ENCODE measurements at places on chromosomes 2 and 18.

- DNase-seq: no peak
These were observed 84.7 kb downstream of the LYPD6 start for GRCh38 chr2:149415086-149415485.

- DNase-seq: no peak
These were observed 16.6 kb downstream of the EN1 start for GRCh38 chr2:118830881-118831280.

DNA sequence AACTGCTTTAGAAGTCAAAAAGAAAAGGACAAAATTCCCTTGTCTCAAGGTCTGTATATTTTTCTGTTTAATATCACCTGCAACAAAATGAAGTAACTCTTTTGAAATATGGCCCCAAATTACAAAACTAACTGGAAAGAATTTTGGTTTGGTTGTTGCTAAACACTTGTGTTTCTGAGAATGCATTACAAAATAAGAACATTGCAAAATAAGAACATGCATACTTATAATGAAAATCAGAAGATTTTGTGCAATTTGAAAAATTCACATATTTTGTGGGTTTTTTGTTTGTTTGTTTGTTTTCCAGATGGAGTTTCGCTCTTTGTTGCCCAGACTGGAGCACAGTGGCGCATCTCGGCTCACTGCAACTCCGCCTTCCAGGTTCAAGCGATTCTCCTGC is 21.8 kb downstream of the NDUFB3 start:
- no peak for DNase-seq

DNA sequence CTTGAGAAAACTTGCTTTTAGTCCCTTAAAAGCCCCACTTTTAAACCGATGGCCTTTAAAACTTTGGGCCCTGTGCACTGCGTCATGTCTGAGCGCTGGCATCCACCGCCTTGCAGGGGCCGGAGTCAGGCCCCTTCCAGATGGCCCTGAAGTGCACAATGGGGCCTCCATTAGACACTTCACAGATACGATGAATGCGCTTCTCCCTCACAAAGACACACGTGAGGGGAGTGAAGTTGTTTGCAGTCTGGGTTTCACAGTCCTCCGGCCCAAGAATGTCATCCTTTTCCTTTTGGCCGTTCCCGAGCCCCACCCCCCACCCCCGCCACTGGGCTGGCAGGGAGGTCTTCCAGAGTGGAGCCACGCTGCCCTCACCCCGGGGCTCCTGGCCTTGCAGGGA is 415.1 kb upstream of the SALL3 start:
- DNase-seq: no peak

DNA sequence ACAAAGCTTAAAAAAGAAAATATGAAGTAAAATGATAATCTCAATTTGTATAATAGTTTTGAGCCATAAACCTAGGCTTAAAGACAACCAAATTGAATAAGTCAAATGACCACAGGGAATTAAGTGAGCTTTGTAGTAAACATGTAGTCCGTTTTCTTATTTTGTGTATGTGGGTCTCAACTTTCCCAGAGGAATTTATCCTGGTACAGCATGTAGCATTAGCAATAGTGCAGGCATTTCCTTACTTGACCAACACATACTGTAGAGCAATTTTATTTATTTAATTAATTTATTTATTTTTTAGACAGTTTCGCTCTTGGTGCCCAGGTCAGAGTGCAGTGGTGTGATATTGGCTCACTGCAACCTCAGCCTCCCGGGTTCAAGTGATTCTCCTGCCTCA is 37.5 kb upstream of the MTCL1 start:
- DNase-seq: no peak

- no peak for DNase-seq
These were observed 3.7 kb upstream of the CRIM1 start for GRCh38 chr2:36351736-36352349.

DNA sequence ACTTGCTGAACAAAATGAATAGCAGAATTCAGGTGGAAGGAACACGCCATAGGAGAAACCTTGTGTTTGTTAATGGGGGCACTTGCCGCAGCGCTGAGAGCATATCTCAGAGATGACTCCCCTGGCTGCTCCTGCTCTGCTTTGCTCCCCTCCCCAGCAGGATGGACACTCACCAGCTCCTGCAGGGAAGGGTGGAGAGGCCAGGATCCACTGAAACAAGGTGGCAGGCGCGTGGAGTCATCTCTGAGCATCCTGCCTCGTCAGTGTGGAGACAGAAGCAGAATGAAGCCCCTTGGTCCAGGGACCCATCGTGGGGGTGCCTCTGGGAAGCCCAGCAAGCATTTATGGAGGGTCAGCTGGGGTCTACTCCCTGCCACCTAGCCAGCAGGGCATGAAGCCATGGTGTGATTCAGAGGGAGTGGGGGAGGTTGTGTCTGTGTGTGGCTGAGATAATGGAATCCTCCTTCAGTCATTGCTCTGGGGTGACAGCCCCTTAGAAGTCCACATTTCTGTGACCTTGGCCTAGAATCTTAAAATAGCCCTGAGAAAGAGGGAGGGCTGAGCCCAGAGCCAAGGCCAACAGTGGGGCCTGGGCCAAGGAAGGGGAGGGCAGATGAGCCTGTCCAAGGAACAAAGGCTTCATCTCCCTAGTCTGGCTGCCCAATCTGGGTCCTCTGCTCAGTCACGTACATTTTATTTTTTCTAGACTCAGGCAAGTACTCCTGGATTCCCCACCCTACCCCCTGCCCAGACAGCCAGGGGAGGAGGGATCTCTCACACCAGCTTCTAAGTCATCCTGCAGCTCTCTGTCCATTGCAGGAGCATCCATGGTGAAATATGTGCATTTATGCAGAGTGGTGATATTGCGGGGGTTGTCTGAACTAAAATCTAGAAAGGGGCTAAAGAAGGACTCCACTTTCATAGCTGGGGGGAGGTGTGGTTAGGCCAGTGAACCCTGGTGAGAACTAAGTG is 215.4 kb downstream of the ZBTB7C start:
- no peak for DNase-seq

GRCh38 chr2:40279001-40279400 is 172.9 kb downstream of the SLC8A1 start:
- no peak for DNase-seq

DNA sequence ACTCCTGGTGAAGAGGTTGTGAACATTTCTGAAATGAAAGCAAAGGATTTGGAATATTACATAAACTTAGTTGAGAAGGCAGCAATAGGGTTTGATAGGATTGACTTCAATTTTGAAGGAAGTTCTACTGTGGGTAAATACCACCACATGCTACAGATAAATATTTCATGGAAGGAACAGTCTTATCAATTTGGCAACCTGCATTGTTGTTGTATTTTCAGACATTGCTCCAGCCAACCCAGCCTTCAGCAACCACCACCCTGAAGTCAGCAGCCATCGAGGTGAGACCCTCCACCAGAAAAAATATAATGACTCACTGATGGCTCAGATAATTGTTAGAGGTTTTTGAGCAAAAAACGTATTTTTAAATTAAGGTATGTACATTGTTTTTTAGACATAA is 10.0 kb downstream of the RDH14 start:
- DNase-seq: no peak

DNA sequence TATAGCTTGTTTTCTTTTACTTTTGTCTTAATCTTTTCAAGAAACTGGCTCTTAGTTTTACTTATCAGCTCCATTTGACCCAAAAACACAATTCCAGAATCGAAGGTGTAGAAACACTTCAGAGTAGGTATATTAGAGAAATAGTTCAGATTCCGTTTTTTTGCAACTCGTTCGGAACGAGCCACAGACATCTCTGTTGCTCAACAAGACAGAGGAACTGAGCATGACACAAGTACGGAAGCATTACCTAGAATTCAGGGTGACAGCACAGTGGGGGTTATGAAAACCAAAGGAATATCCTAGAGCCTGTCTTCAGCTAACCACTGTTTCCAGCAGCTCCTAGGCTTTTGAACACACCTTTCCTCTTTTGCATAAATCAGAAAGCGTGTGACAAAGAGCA is 5.0 kb downstream of the HRH4 start:
- DNase-seq: no peak

DNA sequence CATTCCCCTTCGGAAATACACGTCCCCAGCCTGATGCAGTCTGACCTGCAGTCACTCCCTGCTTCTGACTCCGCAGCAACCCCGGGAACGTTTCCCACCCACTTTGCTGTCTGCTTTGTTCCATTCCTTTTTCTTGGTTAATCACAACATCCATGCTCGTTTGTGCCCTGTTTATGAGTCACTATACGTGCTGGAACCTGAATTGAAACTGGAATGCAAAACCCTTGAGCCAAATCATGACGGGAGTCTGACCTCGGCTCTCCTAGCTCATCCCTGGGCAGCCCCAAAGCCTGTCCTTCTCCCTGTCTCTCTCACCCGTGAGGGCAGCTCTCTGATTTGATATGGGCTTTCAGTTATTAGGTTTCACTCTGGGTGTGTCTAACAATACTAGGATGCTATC is 57.1 kb upstream of the RNF152 start:
- DNase-seq: no peak

- no peak for DNase-seq
These were observed 51.2 kb upstream of the GLI2 start for GRCh38 chr2:120684289-120685065.

- no peak for DNase-seq
These were observed 28.8 kb downstream of the GLI2 start for GRCh38 chr2:120764492-120764891.

DNA sequence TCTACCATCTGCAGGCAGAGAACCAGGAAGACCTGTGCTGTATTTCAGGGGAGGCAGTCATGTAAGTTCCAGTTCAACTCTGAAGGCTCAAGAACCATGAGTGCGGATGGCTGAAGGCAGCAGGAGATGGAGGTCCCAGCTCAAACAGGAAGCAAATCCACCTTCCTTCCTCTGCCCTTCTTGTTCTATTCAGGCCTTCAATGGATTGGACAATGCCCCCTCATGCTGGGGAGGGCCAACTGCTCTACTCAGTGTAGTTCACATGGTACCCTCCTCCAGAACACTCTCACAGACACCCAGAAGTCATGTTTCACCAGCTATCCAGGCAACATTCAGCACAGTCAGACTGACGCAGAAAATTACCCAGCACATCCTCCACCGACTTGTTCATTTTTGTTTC is 39.1 kb upstream of the RAB31 start:
- no peak for DNase-seq

- DNase-seq: peak; percentile 53
These were observed 95.6 kb downstream of the CAPN13 start for GRCh38 chr2:30711646-30712085.

DNA sequence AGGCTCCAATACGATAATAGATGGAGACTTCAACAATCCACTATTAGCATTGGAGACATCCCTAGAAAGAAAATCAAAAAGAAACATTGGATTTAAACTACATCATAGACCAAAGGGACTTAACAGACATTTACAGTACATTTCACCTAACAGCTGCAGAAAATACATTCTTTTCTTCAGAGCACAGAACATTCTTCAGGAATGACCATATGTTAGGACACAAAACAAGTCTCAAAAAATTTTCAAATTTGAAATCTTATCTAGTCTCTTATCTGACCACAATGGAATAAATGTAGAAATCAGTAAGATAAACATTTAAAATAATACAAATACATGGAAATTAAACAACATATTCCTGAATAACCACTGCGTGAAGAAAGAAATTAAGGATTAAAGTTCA is 68.7 kb downstream of the STRADB start:
- no peak for DNase-seq

- DNase-seq: no peak
These were observed 116.7 kb upstream of the CHST9 start for GRCh38 chr18:27301615-27302378.

DNA sequence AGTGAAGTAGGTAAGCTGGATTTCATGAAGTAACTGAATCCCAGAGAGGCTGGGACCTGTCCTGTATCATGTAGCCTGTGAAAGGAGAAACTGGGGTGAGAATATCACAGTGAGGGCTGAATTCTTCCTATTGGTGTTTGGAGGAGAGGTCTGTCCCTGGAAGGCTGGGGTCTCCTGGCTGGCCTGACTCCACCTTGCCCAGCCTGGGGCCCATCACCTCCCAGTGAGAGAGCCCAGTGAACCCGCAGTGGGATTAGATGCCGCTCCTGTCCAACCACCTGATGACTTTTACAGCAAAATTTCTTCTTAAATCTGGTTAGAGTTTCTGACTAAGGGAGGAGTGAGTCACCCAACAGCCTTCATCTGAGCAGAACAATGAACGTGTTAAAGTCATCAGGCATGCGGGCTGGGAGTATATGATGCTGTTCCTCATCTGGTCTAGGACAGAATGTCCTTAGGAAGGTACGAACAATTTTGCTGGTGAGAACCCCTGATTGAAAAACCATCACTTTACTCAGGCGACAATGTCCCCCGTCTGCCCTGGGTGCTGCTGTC is 152.9 kb downstream of the LPIN1 start:
- DNase-seq: no peak

DNA sequence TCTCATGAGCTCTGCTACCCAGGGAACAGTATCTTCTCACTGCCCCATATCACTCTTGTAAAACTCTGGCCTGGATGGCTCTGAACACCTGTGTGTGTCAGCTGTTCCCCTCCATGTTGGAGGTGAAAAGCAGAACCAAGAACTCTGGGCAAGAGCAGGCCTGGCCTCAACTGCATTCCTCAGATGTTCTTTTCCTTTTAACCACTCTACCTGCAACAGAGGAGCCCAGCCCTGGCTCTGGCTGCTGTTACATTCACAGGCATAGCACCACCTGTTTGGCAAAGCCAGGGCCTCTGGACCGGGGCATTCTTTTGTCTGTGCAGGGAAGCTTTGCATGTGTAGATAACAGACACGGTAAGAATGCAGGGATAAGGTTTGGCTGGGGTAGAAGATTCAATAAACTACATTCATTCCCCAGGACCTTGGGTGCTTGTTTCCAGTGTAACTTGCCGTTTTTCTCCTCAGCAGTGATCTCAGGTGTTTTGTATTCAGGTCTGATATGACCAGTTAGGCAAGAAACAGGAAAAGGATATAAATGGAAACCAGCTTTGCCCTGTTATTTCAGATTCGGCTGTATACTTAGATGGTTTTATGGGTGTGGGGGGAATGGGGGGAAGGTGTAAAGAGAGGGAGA is 95.1 kb downstream of the SPTBN1 start:
- no peak for DNase-seq

DNA sequence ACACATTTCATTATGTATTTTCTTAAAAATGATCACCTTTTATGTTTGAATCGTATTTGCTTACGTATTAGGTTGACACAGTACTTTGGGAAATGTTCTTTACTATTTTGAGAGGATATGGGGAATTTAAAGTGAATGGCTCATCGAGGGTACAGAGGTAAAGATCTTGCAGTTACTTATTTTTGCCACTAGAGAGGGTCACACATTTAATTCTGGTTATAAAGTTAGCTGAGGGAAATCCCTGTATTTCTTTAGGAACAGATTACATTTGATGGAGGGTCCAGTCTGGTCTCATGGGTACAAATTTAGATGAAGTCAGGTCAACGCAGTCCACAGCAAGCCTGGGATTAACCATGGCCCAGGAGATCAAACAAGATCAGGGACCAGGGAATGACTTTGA is 24.5 kb downstream of the DYNC2LI1 start:
- DNase-seq: no peak

- no peak for DNase-seq
These were observed 328 bp downstream of the EGR4 start for GRCh38 chr2:73292906-73293533.

- no peak for DNase-seq
These were observed 301.2 kb upstream of the TRIB2 start for GRCh38 chr2:12415536-12415935.
